ENCODE measurements at places on chromosomes 6 and 20.

DNA sequence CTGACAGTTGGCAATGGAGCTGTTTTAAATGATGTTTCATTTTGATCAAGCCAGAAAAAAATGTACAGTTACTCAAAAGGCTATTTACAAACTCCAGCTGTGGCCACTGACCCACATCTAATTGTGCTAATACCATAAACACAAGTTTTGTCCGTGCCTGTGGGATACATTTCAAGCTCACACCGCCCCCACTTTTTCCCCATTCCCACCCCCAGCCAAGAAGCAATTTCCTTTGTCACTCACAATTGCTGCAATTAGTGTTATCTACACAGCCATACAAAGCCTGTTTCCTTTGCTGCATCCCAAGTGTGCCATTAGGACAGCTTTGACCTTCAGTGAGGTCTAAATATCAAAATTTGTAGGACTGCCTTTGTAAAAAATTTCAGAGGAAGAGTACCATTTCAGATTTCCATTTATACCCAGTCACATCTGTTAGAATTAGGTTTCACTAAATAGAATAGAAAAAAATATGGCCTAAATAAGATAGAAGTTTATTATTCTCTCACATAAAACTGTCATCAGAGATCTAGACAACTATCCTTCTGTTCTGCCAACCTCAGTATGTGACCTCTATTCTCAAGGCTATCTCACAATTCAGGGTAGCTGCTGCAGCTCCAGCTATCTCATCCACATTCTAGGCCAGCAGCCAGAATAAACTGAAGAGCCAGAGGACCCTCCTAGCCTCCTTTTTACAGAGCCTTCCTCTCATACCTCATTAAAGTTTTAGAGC, 202.6 kb downstream of the NFATC2 start:
- H3K4me1 ChIP-seq, result peaks cover 21% of the 10 kb centered on the region
- no peaks in the 10 kb centered on the region for H3K36me3 ChIP-seq
- DNase-seq, result no peak
- H3K27me3 ChIP-seq, result peaks cover 21% of the 10 kb centered on the region
- H3K4me3 ChIP-seq, result no peak overlapping the region
- H3K27ac ChIP-seq, result no peak overlapping the region

- peak overlapping the region; percentile 68 for H3K27ac ChIP-seq
- no peak for DNase-seq
- H3K4me1 ChIP-seq, result peaks cover 52% of the 10 kb centered on the region
- H3K4me3 ChIP-seq, result peak overlapping the region; percentile 52
- peaks cover 14% of the 10 kb centered on the region for H3K27me3 ChIP-seq
Measured at GRCh38 chr20:36152261-36152660, 2.3 kb upstream of the EPB41L1 start.

GRCh38 chr6:7996538-7997111, 67.6 kb downstream of the BLOC1S5 start:
- H3K27ac ChIP-seq, result no peak overlapping the region
- peaks cover 26% of the 10 kb centered on the region for H3K4me1 ChIP-seq
- H3K27me3 ChIP-seq, result peaks cover 3% of the 10 kb centered on the region
- no peaks in the 10 kb centered on the region for H3K36me3 ChIP-seq

- no peaks in the 10 kb centered on the region for H3K27me3 ChIP-seq
- peaks cover 31% of the 10 kb centered on the region for H3K4me1 ChIP-seq
- peaks cover 11% of the 10 kb centered on the region for H3K36me3 ChIP-seq
- peak; percentile 54 for DNase-seq
- H3K4me3 ChIP-seq, result no peak overlapping the region
Measured at GRCh38 chr6:43496370-43497128, 13.6 kb downstream of the LRRC73 start.

DNA sequence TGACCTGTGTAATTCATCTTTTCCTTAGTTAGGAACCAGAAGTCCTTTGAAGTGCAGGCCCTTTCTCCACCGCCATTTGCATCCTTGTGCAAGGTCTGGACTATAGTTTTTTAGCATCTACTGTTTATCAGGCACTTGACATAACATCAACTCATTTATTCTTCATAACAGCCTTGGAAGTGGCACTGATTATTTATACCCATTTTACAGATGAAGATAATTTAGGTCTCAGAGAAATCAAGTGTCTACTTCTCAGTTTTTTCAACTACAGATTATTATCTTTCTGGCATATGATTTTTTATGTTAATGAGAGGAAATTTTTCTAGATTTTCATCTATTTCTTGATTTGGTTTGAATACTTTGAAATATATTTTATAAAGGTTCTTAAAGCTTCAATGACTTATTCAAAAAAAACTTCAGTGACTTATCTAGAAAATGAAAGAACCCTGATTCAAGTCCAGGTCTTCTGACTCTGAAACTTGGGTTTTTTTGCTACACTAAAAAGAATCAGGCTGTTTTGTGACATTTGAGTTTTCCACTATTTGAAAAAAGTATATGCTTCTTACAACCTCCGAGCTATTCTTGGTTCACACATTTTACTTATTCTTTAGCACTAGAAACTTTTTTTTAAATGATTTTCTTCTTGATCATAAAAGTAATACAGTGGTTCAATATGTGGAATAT, 3.1 kb upstream of the UBE2J1 start:
- H3K27me3 ChIP-seq, result peaks cover 3% of the 10 kb centered on the region
- H3K27ac ChIP-seq, result no peak overlapping the region

- H3K27me3 ChIP-seq, result no peaks in the 10 kb centered on the region
- no peak for DNase-seq
- no peak overlapping the region for H3K27ac ChIP-seq
Measured at GRCh38 chr6:147279427-147279826, 75.2 kb downstream of the STXBP5 start.

DNA sequence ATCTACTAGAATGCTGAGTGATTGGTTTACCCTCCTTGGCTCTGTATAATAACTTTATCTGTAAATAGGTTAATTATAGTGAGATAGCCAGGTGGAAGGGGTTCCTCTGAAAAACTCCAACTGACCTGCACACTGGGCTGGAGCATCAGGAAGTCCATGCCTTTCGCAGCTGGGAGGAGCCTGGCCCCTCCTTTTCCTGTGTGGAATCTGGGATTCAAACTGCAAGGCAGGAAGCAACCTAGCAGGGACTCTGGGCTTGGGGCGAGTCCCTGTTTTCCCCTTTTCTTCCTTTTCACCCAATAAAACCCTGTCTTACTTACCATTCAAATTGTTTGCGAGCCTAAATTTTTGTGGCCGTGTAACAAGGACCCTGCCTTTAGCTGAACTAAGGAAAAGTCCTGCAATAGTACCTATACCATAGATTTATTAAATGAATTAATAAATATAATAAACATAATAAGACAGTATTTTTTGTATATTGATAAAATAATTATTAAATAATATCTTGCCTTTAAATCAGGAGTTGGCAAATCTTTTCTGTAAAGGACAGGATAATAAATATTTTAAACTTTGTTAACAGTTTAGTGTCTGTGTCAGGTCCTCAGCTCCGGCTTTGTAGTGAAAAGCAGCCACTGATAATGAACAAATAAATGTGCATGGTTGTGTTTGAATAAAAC, 406.2 kb upstream of the MMS22L start:
- no peaks in the 10 kb centered on the region for H3K36me3 ChIP-seq
- no peak overlapping the region for H3K27ac ChIP-seq
- H3K4me1 ChIP-seq, result no peaks in the 10 kb centered on the region
- no peak for DNase-seq

- peaks cover 10% of the 10 kb centered on the region for H3K4me1 ChIP-seq
- peaks cover 43% of the 10 kb centered on the region for H3K36me3 ChIP-seq
- DNase-seq, result peak; percentile 36
- H3K27ac ChIP-seq, result no peak overlapping the region
- H3K4me3 ChIP-seq, result no peak overlapping the region
- no peaks in the 10 kb centered on the region for H3K27me3 ChIP-seq
Measured at GRCh38 chr6:136846046-136846445, 23.7 kb downstream of the PEX7 start.

- no peak for DNase-seq
- H3K27ac ChIP-seq, result no peak overlapping the region
- no peaks in the 10 kb centered on the region for H3K27me3 ChIP-seq
- H3K36me3 ChIP-seq, result peaks cover 25% of the 10 kb centered on the region
Measured at GRCh38 chr6:11208267-11208666, 24.2 kb downstream of the NEDD9 start.

DNA sequence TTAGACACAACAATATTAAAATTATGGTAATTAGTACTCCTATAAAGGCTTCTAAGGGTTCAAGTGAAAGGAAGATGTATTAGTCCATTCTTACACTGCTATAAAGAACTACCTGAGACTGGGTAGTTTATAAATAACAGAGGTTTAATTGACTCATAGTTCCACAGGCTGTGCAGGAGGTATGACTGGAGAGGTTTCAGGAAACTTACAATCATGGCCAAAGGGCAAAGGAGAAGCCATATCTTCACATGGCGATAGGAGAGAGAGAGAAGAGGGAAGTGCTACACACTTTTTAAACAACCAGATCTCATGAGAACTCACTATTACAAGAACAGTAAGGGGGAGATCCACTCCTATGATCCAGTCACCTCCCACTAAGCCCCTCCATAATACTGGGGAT, 52.9 kb downstream of the TINAG start:
- no peak overlapping the region for H3K4me3 ChIP-seq
- H3K36me3 ChIP-seq, result no peaks in the 10 kb centered on the region
- peaks cover 4% of the 10 kb centered on the region for H3K27me3 ChIP-seq
- no peak overlapping the region for H3K27ac ChIP-seq
- DNase-seq, result no peak
- H3K4me1 ChIP-seq, result no peaks in the 10 kb centered on the region

GRCh38 chr6:163860287-163861081, 446.0 kb downstream of the QKI start:
- H3K4me3 ChIP-seq, result no peak overlapping the region
- H3K36me3 ChIP-seq, result peaks cover 4% of the 10 kb centered on the region
- H3K27ac ChIP-seq, result no peak overlapping the region
- peaks cover 2% of the 10 kb centered on the region for H3K27me3 ChIP-seq

GRCh38 chr6:85484948-85485347, 35.1 kb downstream of the NT5E start:
- no peak for DNase-seq
- no peaks in the 10 kb centered on the region for H3K4me1 ChIP-seq
- no peak overlapping the region for H3K4me3 ChIP-seq
- peaks cover 13% of the 10 kb centered on the region for H3K27me3 ChIP-seq
- no peak overlapping the region for H3K27ac ChIP-seq
- H3K36me3 ChIP-seq, result no peaks in the 10 kb centered on the region

- no peaks in the 10 kb centered on the region for H3K36me3 ChIP-seq
- no peaks in the 10 kb centered on the region for H3K27me3 ChIP-seq
- DNase-seq, result no peak
- H3K27ac ChIP-seq, result no peak overlapping the region
- H3K4me1 ChIP-seq, result peaks cover 23% of the 10 kb centered on the region
Measured at GRCh38 chr6:3915076-3915791, 66.1 kb downstream of the FAM50B start.

DNA sequence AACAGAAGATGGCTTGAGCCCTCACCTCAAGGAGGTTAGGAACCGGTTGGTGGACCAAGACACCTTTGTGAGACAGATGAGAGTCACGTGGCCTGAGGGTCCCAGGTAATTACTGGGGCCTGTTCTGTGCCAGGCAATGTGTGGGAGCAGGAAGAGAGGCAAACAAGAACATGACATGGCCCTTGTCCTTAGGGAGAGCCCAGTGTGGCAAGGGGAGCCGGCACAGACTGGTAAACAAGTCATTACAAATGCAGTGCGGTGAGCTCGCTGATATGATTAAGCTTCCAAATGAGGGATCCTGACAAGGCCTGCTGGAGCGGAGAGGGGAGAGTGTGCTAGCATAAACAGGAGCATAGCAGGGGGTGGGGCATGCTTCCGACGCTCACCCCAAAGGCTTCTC, 55.6 kb downstream of the ZNF831 start:
- no peak for DNase-seq
- H3K4me3 ChIP-seq, result no peak overlapping the region
- peaks cover 92% of the 10 kb centered on the region for H3K4me1 ChIP-seq
- no peak overlapping the region for H3K27ac ChIP-seq
- H3K27me3 ChIP-seq, result peaks cover 24% of the 10 kb centered on the region

GRCh38 chr6:71533939-71534379, 245.3 kb downstream of the OGFRL1 start:
- H3K27me3 ChIP-seq, result no peaks in the 10 kb centered on the region
- no peak overlapping the region for H3K27ac ChIP-seq
- peaks cover 22% of the 10 kb centered on the region for H3K4me1 ChIP-seq
- no peaks in the 10 kb centered on the region for H3K36me3 ChIP-seq

DNA sequence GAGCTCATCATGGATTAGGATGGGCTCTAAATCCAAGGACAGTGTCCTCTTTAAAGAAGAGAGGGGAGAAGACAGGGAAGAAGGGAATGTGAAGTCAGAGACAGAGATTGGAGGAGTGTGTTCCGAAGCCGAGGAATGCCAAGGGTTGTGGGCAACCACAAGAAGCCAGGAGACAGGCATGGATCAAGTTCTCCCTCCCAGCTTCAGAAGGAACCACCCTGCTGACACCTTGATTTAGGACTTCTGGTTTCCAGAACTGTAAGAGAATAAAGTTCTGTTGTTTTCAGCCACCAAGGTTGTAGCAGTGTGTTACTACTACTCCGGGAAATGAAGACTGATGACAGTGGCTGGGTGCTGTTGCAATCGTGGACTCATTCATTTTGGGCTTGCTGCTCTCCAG, 120.1 kb downstream of the RPS12 start:
- peaks cover 82% of the 10 kb centered on the region for H3K4me1 ChIP-seq
- H3K27ac ChIP-seq, result peak overlapping the region; percentile 98
- H3K27me3 ChIP-seq, result no peaks in the 10 kb centered on the region
- DNase-seq, result no peak

- peaks cover 90% of the 10 kb centered on the region for H3K4me1 ChIP-seq
- H3K27ac ChIP-seq, result no peak overlapping the region
- no peak for DNase-seq
- H3K36me3 ChIP-seq, result no peaks in the 10 kb centered on the region
- H3K27me3 ChIP-seq, result no peaks in the 10 kb centered on the region
Measured at GRCh38 chr6:3337521-3338350, 79.0 kb downstream of the PSMG4 start.

DNA sequence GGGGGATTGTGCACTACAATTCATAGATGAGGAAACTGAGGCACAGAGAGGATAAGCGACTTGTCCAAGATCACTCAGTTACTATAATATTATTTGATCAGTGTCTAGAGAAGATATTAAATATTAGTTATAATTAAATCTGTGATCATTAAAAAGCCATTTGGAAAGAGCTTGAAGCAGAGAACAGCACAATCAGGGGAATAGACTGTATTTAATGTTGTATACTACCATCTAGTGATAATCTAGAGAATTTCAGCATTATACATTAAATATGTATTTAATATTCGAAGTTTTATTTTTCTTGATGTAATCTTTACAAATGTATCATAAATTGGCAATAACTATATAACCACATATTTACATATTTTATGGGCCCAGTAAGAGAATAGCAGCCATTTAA, 20.1 kb upstream of the MTCL3 start:
- H3K27me3 ChIP-seq, result peaks cover 7% of the 10 kb centered on the region
- no peak for DNase-seq
- no peaks in the 10 kb centered on the region for H3K4me1 ChIP-seq
- H3K36me3 ChIP-seq, result no peaks in the 10 kb centered on the region
